ENCODE measurements at places on chromosomes 6 and 20.

GRCh38 chr6:121999456-122000065 is 399.9 kb upstream of the HSF2 start:
- DNase-seq = no peak

- DNase-seq = no peak
Observed at GRCh38 chr6:7471171-7471570, 70.3 kb upstream of the DSP start.

DNA sequence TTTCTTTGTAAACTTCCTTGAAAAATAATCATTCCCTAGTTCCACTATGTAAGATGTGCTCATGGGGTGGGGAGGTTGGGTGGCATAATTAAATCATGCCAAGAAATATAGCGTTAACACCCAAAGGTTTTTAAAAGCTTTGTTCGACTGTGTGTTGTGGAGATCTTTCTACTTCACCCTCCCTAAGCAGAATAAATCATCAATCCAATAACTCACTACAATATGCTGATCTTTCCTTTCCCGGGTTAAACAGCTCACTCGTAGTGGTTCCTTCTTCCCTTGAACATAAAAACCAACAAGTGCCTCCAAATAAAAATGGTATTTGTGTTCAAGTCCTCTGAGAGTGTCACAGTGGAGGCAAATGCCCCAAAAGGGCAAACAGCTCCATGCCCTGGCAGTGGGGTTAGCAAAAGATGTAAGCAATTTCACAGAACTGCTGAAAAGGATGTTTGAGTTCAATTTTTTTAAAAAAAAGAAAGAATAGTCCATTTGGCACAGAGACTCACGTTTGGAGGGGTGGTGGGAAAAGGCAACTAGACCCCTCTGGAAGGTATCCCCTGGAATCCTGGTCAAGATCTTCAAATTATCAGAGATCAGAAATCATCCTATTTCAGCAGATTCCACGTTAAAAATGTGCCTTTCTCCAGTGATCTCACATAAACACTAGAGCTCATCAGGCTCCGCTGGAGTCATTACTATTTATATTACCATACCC is 99.1 kb downstream of the TFAP2A start:
- no peak for DNase-seq

DNA sequence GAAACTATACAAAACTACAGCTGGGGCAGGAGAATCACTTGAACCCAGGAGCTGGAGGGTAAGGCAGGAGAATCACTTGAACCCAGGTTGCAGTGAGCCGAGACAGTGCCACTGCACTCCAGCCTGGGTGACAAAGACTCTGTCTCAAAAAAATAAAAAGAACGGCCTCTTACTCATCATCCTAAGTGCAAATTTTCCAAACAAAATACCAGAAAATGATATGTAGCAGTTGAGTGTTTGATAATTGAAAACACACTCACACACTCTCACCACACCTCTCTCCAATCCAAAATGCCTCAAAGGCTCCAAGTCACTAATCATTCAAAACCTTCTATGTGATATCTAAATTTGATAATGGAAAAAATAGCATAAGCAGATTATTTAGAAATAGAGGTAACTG is 198.6 kb upstream of the SHLD1 start:
- no peak for DNase-seq

DNA sequence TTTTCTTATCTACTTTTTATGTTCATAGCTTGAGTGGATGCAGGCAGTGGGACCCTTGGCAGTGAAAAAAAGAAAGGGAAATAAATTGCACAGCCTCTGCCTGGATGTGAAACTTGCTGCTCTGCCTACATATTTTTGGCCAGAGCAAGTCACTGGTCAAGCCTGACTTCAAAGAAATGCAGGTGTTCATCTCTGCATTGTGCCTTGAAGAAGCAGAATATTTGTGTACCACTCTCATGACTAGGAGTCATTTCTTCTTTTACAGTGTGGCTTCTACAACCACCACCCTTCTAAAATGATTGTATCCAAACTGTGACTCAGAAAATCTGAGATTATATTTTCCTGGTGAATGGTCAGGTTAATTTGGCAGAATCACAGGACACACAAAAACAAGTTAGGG is 2.5 kb upstream of the KATNA1 start:
- DNase-seq = no peak
